ENCODE measurements at places on chromosomes 12 and 14.

GRCh38 chr12:112887550-112887949 is 19.2 kb upstream of the OAS1 start:
- DNase-seq, result no peak

GRCh38 chr12:20368114-20368650 is at the start of gene PDE3A:
TSS of gene PDE3A (plus strand) at chr12:20368537. CDS start at chr12:20369285, 748 bp downstream.
- DNase-seq, result peak; percentile 81

DNA sequence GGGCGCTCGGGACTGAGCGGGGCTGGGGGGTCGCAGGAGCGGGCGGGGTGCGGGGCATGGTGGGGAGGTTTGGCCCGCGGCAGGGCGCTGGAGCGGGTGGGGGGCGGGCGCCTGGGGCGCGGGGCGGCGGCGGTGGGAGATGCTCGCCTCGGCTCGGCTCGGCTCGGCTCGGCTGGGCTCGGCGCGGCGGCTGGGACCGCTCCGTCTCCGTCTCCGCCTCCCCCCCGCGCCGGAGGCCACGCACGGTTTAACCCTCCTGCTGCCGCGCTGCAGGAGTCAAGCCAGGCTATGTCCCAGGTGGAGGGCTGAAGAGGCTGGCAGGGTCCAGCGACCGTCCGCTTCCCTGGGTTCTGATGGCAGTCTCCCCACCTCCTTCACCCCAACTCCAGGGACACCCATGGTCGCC is at the start of gene PIANP:
PIANP (minus strand) TSS at position 170 of the 406 bp plus-strand sequence. CDS start 2,754 bp downstream, outside the sequence.
- DNase-seq, result peak; percentile 43

- DNase-seq, result peak; percentile 47
Measured at GRCh38 chr12:49121047-49121696, 10.0 kb downstream of the TUBA1B start.

- DNase-seq, result peak; percentile 78
Measured at GRCh38 chr12:29131539-29131938, 17.5 kb upstream of the FAR2 start.

Data from fibroblast of skin of abdomen (primary cell).